AG09319 (cell line): ENCODE measurements at places on chromosomes 12 and 14.

DNA sequence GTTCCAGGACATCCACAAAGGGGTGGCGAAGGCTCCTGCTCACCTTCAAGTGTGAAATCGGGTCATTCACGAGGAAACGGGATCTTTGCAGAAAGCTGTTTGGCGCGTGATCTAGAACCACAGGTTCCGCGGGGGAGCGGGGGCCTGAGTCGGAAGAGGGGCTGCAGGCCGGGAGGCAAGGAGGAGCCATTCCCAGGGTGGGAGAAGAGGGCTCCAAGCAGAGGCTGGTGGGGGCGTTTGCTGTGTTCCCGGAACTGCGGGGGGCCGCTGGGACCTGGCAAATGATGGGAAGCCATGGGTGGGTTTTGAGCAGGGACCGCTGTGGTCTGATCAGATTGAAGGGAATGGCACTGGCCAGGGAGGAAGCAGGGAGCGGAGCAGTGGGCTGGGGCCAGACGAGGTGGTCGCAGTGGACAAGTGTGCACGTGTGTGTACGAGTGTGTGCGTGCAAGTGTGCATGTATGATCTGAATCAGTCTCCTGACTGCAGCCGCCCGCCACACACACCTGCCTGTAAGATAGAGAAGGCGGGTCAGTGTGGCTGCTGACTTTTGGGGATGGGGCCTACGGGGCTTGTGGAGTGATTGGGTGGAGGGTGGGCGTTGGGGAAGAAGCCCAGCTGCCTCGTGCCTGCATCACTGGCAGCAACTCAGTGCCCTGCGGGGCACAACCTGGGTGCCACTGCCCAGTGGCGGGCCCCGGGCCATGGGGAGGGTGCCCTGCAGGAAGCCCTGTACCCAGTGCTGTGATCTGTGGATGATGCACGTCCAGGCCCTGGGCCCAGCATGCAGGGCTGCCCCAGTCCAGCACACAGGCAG is 141.9 kb downstream of the KIF26A start:
- no peak for DNase-seq

DNA sequence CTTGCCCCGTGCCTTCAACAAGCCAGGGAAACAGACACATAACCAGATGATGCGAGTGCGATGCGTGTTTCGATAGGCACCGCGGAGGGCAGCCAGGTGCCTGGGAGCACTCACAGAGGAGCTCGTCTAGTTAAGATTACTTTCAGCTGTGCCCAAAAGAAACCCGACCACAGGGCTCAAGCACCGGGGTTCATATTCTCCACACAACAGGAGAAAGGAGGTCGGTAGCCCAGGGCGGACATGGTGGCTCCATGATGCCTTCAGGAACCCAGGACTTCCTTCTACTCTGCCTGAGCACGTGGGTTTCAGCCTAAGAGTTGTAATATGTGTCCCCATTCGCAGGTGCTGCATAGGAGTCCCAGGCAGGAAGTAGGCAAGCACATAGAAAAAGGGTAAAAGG is 53.7 kb upstream of the DDX11 start:
- DNase-seq = no peak

DNA sequence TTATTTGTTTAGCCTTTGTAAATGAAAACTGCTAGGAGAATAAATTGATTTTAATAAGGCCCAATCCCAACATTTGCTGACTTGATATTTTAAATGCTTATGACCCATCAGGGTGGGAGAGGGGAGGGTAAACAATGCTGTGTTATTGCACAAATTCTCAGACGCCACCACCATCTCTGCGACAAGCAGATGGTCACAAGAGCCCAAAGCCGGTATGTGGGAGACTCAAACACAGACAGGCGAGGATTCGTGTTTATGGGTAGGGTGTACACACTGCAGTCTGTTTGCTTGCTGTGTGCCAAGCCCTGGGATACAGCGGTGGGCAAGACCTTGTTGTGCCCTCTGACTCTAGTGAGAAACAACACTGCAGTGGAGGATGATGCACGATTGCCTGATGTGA is 39.2 kb upstream of the PWP1 start:
- DNase-seq = no peak

GRCh38 chr12:116135209-116135930 is 142.1 kb downstream of the MED13L start:
- no peak for DNase-seq

DNA sequence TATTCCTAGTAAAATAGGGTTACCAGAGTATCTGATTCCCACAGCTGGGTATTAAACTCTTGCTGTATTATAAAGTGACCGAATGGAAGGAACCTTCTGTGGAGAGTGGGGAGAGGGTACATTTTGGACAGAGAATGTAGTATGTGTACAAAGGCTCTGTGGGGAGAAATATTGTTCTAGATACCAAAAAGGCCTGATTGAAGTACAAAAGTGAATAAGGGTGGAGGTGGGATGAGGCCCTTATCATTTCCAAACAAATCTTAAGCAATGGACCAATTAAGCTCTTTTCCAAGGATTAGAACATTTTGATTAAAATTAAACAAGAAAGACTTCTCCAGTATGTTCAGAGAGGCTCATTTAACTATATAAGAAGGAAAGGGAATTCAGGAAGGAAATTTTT is 20.4 kb downstream of the EID3 start:
- DNase-seq = no peak

- no peak for DNase-seq
Observed at GRCh38 chr14:92750994-92751400, 2.6 kb upstream of the LGMN start.

GRCh38 chr12:63154560-63154959 is 3.6 kb upstream of the AVPR1A start:
- no peak for DNase-seq

DNA sequence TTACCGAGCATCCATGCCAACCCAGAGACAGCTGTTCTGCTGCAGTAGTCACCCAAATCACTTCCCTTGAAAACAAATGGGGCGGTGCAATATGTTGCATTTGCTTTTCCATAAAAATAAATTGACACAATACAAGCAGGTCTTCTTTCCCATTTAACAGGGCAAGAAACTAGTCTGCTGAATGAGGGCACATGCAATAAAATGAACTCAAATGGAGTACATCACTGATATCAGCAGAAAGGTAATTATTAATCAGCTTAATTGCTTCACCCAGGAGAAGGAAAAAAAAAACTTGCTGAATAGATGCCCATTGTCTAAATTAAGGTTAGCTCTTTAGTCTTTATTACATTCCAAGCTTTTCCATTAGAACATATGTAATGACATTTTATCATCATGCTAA is 175.1 kb upstream of the GZMB start:
- DNase-seq = no peak

DNA sequence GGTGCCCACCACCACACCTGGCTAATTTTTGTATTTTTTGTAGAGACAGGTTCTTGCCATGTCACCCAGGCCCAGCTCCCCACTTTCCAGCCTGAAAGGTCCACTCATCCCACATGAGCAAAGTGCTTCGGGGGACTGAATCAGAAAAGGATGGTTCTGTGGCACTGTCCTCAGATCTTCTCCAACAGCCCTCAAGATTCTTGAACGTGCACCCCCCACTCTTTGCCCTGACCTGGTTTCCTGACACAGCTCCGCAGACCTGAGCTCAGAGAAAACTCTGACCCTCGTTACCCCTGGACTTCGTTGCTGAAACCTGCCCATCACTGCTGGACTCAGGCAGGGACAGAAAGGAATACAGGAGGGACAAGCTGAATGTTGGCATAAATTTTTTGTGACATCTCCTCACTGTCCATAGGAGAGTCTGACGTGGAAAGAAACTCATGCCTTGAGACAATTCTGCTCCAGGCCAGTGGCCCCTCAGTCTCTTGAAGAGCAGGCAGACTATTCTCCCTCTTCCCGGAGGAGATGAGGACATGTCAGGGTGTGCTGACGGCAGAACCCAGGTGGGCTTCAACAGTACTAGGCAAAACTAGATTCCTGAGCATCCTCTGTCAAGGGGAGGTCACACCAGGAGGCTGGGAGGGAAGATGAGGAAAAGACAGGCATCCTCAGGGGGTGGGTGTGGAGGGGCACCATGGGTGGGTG is 149.3 kb downstream of the DPF3 start:
- no peak for DNase-seq

DNA sequence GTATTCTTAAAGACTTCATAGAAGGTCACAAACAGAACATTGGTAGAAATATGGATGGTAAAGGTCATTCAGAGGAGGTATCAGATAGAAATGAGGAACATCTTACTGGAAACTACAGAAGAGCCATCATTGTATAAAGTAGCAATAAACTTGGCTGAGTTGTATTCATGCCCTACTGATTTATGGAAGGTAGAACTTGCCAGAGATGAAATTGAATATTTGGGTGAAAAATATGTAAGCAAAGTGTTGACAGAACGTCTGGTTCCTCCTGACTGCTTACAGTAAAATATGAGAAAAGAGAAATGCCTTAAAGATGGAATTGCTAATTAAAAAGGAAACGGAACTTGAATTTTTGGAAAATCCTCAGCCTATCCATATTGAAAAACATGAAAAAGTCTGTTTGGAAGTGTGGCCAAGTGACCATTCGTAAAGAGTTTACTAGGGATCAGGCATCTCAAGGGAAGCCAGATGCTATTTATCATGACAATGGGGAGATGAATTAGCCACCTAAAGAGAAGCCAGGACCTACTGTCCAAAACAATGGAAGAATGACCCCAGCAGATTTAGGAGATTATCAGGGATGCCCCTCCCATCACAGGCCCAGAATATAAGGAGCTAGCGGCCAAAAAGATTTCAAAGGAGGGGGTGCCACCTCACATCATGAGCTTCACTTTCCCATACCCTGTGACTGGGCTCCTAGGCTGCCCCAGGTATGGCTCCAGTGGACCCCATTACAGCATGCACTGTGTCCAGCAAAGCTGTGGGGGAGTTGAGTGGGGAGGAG is 189.3 kb downstream of the ITPR2 start:
- no peak for DNase-seq

- DNase-seq = no peak
Observed at GRCh38 chr14:94421316-94421715, 31.3 kb downstream of the SERPINA11 start.

DNA sequence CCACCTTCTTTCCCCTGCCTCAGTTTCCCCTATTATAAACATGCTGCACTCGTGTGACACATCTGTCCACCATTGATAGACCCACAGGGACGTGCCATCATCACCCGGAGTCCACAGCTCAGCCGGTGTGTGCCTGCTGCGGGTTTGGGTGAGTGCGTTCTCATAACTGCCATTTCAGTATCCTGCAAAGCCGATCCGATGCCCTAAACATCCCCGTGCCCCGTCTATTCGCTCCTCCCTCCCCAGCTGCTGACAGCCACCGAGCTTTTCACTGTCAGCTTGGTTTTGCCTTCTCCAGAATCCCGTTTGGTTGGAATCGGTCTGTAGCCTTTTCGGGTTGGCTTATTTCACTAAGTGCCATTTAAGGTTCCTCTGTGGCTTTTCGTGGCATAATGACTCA is 3.9 kb downstream of the LRCOL1 start:
- DNase-seq = no peak

GRCh38 chr12:81564237-81564636 is 194.9 kb downstream of the PPFIA2 start:
- no peak for DNase-seq

DNA sequence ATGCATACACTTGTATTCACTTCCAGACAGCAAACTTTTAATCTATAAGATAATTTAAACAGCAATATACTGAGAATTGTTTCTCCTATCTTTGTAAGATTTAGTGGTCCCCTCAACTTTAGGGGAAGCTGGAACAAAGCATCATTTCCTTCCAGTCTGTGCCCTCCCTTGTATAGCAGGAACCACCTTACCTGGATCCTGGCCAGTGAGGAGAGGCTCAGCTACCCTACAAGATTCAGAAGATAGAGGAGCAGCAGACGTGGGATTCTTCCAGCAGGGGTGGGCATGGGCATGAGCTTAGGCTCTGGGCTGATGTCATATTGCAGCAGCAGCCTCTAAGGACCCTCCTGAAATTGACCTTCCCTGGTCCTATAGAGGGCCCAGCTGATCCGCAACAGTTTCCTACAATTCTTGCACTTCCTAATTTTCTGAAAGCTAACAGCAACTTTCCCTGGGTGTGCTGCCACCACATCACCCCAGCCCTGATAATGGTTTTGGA is 21.3 kb downstream of the MOK start:
- no peak for DNase-seq

DNA sequence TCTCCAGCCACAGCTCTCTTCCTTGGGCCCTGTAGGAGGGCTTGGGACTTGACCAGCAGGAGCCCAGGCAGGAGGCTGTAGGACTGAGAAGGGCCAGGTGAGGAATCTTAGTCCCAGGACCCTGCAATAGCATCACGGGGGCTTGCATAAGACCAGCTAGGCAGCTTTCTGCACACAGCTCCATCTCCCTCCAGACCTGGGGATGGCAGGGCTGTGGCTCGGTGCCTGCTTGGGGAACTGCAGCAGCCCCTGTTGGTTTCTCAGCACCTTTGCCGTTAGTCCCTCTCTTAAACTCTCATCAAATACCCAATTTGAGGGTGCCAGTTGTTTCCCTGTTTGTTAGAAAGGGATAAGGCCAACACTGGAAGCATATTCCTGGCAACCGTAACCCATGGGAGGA is 14.3 kb downstream of the DIO3 start:
- no peak for DNase-seq

GRCh38 chr12:52331833-52332232 is 10.6 kb upstream of the KRT83 start:
- DNase-seq = no peak

DNA sequence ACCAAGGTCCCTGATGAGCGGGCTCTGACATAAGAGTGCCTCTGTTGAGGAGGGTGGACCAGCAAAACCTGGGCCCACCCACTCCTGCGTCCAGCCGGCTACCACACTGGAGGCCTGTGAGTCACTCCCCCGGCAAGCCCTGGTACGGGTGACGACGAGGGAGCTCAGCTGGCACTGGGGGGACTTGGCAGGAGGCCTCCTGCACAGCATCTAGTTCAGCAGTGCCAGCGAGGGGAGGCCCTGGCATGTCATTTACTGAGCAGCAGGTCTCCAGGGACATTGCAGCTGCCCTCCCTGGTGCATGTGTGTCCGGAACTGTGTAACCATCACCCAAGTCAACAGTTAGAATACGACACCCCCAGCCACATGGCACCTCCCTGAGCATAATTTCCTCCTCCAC is 24.4 kb downstream of the CD9 start:
- DNase-seq = no peak

GRCh38 chr14:29310210-29310609 is 543.6 kb downstream of the FOXG1 start:
- no peak for DNase-seq

DNA sequence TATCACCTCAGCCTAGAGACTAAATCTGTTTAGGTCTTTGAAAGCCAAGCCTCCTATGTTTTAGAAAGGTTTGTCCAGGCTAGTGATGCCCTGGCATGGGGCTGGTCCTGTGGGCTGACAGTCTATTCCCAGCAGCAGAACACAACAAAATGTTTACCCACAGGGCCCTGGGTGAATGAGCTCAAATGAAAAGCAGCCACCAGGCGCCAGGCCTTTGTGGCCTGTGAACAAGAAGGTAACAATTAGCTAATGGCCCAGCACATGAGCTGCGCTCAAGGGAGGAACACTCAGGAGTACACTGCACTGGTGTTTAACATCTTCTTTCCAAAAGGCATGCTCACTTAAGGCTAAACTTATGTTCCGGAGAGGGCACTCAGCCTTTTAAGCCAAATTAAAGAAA is 202.2 kb downstream of the MON2 start:
- DNase-seq = no peak

- no peak for DNase-seq
Observed at GRCh38 chr12:2297004-2297403, 244.2 kb downstream of the CACNA1C start.
